ENCODE measurements at places on chromosomes 6 and 20.

DNA sequence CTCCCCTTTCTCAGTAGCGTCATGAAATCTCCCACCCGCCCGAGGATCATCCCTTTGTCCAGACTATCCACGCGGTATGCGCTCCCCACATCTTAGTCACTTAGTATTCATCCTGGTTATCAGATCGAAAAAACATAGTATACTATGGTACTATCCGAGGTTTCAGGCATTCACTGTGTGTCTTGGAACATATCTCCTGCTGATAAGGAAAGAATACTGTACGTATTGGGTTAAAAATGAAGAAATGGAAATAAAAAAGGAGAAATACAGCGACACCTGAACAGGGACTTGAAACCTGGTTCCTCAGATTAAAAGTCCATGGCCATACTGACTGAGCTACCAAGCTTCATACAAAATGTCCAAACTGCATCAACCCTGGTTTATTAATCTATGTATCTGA is 14.0 kb downstream of the HMGN4 start:
- DNase-seq: no peak

GRCh38 chr6:89501222-89501621 is 68.3 kb downstream of the ANKRD6 start:
- no peak for DNase-seq

GRCh38 chr6:44012078-44012493 is 115.2 kb downstream of the MRPL14 start:
- DNase-seq: no peak

GRCh38 chr6:329888-330691 is 37.8 kb downstream of the DUSP22 start:
- no peak for DNase-seq

- DNase-seq: peak; percentile 96
These were observed 435.5 kb upstream of the NRSN1 start for GRCh38 chr6:23690453-23691049.

- DNase-seq: no peak
These were observed 48.2 kb downstream of the PLG start for GRCh38 chr6:160750276-160750689.

GRCh38 chr6:113326781-113327180 is 530.4 kb upstream of the MARCKS start:
- no peak for DNase-seq

- no peak for DNase-seq
These were observed 14.5 kb upstream of the SEC63 start for GRCh38 chr6:107972413-107973096.

- DNase-seq: no peak
These were observed 517.4 kb upstream of the JARID2 start for GRCh38 chr6:14728396-14729024.

- DNase-seq: peak; percentile 31
These were observed 41.7 kb downstream of the UBE2V1 start for GRCh38 chr20:50071039-50071888.

DNA sequence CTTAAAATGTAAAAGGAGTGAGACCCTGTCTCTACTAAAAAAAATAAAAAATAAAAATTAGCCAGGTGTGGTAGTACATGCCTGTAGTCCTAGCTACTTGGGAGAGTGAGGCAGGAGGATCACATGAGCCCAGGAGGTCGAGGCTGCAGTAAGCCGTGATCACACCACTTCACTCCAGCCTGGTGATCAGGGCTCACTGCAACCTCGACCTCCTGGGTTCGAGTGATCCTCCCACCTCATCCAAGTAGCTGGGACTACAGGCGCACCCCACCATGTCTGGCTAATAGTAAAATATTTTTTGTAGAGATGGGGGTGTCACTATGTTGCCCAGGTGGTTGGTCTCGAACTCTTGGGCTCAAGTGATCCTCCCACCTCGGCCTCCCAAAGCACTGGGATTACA is 8.1 kb upstream of the FOXS1 start:
- no peak for DNase-seq

- DNase-seq: no peak
These were observed 31.2 kb upstream of the SMIM28 start for GRCh38 chr6:138346302-138347195.

GRCh38 chr20:35166242-35166830 is 5.5 kb upstream of the PROCR start:
- no peak for DNase-seq

- DNase-seq: no peak
These were observed 534 bp downstream of the ZNF76 start for GRCh38 chr6:35259948-35260590.

DNA sequence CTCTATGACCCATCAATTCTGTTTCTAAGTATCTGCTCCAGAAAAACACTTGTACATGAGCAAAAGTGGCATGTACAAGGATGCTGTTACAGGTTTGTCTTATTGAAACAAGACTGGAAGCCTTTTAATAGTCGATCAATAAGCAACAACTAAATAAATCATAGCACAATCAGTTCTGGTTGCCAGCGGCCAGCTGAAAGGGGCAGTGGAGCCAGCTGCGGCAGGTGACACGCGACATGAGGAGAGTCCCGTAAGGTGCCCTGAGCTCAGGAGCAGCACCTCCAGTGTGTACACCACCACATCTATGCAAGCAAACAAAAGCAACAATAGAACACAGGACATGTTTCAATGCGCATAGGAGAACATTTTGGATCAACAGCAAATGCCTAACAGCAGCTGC is 20.7 kb upstream of the NNAT start:
- no peak for DNase-seq

DNA sequence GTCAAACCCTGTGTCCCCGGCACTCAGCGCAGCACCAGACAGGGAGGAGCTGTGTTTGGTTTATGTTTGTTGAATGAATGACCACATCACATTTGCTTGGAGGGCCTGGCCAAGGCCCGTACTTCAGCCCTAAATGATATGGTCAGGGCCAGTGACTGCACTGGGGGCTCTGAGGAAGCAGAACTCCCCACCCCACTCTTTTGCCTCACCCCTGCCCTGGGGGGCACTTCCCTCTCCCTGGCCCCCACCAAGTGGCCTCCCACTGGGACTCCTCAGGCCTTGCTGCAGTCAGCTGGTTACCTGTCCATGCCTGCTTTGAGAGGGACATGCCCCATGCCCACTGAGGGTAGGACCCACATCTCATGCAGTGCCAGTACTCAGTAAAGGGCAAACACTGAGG is 2.9 kb downstream of the ADISSP start:
- DNase-seq: no peak

- DNase-seq: no peak
These were observed 23.9 kb downstream of the MAP7 start for GRCh38 chr6:136526196-136526930.

DNA sequence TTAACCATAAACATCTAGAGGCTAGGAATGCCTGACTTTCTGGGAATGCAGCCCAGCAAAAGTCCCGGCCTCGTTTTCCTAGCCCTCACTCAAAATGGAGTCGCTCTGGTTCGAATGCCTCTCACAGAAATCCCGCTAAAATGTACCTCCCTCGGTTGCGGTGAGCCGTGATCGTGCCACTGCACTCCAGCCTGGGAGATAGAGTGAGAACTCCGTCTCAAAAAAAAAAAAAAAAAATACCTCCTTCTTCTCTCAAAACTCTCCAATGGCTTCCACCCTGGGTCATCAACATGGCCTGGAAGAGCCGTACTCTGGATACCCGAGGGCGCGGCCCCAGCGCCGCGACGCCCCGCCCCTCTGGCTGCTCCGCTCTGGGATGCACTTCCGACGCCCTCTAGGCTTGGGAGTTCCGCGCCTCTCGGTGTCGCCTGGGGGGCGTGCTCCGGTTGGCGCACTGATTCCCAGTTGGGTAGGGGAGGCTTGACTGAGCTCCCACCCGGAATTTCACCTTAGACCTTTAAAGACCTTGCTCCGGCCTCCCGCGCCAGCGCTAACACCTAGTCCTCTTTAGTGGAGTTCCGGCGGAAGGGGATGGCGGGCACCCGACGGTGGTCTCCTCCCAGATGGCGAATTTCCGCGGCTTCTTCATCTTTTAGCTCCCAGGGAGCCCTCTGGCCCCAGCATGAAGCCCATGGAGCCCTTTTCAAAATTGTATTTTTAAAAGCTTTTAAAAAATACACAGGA is 12.3 kb downstream of the HMGN4 start:
- no peak for DNase-seq

Data from NCI-H2081 treated with DMSO at 0.1 percent for 48 hours (cell line).